Fibroblast of skin of abdomen (primary cell): ENCODE measurements at places on chromosomes 3 and 15.

DNA sequence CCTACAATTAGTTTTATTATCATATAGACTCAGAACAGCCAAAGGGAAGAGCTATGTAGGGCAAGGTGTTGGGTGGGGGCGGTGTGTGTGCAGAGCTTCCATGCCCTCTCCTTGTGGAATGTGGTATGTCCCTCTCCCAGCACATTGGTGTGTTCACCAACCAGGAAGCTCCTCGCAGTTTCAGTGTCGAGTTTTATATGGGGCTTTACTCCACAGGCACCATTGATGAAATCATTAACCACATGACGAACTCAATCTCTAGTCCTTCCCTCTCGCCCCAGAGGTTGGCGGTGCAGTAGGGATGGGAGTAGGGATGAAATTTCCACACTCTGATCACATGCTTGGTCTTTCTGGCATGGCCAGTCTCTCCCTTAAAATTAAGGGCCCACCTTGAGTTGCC, 13.6 kb upstream of the SRP14 start:
- no peak for DNase-seq

GRCh38 chr3:191592105-191592504, 131.1 kb downstream of the PYDC2 start:
- no peak for DNase-seq

- no peak for DNase-seq
These were observed 34.3 kb downstream of the PLD1 start for GRCh38 chr3:171775943-171776342.

- no peak for DNase-seq
These were observed 5.9 kb downstream of the RPUSD3 start for GRCh38 chr3:9837701-9838582.

DNA sequence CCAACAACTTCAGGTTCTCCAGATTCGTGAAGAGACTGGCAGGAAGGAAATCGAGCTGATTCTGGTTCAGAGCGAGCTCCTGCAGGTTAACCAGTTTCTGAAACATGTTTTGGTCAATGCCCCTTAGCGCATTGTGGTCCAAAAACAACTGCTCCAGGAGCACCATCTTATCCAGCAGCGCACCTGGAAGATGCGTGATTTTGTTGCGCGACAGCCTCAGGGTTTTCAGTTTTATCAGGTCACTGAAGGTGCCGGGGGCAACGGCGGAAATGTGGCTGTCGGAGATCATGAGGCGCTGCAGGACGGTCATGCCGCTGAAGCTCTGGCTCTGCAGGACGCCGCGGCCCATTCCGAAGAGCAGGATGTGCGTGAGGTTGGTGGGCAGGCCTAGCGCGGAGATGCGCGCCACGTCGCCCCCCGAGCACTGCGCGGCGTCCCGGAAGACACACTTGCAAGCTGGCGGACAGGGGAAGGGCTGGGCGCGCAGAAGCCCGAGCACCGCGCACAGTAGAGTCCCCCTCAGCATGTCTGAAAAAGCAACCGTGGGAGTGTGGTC, 1.2 kb downstream of the GP5 start:
- no peak for DNase-seq

- peak; percentile 46 for DNase-seq
These were observed 103.8 kb upstream of the IL12A start for GRCh38 chr3:159884661-159885402.

DNA sequence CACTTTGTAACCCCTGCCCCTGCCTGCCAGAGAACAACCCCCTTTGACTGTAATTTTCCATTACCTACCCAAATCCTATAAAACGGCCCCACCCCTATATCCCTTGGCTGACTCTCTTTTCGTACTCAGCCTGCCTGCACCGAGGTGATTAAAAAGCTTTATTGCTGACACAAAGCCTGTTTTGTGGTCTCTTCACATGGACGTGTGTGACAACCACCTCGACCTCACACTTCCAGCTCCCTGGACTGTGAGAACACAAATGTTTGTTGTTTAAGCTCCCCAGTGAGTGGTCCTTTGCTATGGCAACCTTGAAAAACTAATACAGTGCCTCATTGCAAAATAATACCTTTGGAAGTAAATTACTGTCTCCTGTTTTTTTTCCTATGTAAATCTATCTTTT, 299.2 kb upstream of the POU1F1 start:
- no peak for DNase-seq

GRCh38 chr15:48560321-48561051, 85.0 kb downstream of the FBN1 start:
- DNase-seq = no peak

GRCh38 chr3:94433811-94434210, 370.9 kb downstream of the NSUN3 start:
- DNase-seq = no peak

DNA sequence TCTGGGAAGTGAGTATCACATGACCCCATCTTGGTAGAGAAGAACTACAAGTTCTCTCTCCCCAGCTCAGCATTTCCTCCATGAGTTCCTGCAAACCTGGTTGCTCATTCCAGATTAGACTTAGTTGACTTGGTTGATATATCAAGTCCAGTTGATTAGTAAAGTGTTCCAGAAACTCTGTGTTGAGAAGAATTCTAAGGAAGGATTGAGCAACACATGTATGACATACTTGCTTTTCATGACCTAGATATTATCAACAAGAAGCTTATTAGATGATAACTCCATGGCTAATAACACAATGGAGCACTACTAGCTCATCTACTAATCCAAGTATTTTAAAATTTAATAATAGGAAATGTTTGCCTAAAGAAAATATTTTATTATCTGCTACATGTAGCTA, 6.4 kb upstream of the EID1 start:
- DNase-seq = no peak

DNA sequence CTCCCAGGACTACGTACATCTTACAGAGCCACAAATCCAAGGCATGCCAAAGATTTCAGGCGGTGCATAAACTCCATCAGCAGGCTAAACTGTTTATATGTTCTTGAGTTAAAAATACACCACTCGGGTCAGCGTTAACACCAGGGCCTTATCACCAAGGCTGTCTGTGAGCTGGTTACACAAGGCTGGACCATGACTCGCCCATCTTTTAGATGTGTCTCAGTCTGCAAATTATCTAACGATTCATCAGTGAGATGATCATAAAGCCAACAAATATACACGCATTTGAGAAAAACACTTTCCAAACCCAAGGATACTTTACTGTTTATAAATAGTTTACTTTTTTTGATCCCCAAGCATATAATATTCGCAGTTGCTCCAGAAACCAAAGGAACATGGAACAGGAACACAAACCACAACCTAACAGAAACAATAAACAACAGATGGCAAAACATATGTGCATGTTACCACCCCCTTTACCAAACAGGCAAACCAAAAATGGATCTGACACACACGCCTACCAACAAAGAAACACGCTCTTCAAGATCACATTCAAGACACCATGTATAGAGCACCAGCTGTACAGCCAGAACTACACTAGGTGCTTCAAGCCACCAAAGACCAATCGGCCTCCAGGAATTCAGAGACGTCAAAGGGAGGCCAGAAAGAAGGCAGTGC, 15.4 kb downstream of the LRIG1 start:
- DNase-seq = peak; percentile 60

DNA sequence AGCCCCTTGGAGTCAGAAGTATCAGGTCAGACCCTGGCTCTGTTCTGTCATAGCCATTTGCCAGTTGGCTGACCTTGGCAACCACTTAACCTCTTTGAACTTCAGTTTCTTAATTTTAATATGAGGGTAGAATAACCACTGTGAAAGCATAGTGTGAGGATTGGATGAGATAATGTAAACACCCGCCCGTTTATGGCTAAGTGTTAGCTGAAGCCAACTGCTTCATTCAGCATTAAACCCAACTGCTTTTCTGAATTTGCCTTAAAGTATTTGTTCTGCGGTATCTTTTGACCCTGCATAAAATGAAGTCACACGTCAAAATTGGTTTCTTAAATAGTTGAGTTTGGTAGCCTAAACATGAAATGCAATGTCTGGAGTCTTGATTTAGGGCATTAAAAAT, 121.5 kb upstream of the ABHD17C start:
- no peak for DNase-seq

DNA sequence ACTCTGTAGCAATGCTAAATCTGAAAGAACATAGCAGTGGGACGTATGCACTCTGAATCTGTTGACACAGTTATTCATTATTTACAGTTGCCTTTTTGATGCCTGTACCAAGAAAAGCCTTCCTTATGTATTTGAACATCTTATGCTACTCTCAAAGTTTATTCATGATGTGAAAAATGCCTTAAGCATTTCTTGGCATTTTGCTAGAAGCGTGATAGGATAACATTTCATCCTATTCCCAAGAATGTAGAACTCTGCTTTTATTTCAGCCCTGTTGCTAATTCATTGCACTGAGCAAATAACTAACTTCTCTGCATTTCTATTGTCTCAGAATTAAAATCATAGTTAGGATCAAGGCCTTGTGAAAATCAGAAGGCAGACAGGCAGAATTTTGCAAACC, 105.5 kb downstream of the STRIT1 start:
- peak; percentile 46 for DNase-seq

DNA sequence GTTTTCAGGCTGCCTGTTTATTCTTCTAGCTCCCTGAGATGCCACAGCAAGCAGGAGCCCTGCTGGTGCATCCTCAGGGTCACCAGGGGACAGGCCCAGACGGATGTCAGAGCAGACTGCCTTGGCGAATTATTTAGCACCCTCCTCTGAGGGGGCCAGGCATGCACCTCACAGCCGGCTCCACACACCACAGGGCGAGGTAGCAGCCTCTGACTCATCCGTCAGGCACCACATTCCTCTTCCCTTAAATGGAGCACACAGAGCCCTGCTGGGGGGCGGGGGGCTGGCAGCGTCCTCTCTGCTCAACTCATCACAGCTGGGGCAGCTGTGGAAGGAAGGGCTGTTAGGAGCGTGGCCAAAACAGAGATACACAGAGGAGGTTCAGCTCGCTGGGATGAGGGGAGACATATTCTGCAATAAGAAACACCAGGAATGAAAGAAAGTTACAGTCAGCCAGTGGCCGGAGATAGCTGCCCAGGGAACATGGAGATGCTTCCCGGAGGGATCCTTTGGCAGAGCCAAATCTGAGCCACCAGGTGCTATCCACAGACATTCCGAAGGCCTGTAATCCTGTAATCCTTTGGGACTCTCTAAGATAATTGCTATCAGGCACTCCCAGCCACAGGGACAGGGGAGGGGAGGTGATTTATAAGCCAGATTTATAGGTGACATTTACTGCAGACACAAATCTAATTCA, 13.9 kb upstream of the PRICKLE2 start:
- DNase-seq = peak; percentile 100

DNA sequence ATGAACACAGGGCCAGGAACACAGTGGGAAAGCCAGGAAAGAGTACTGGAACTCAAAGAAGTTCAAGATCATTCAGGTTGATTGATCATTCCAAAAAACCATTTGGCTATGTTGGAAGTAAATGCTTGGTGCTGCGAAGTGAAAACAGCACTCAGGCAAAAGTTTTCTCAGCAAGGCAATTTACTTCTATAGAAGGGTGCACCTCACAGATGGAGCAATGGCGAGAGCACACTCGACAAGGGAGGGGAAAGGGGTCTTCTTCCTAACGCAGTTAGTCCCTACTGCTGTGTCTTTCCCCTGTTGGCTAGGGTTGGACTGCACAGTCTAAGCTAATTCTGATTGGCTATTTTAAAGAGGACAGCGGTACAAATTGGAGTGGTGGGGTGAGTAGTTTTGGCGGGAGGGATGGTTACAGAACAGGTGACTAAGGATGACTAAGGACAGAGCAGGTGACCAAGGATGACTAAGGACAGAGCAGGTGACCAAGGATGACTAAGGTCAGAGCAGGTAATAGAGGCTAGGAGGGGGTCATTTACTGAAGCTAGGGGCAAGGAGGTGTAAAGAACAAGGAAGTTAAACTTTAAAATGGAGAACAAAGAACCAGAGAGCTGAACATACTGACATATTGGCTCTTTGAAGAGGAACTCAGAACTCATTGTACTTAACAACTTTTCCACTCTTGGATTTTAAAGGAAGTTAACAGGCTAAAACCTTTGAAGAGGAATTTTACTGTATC, 43.3 kb downstream of the HOMER2 start:
- DNase-seq = no peak

- no peak for DNase-seq
These were observed 361.4 kb downstream of the CHL1 start for GRCh38 chr3:557972-558371.

DNA sequence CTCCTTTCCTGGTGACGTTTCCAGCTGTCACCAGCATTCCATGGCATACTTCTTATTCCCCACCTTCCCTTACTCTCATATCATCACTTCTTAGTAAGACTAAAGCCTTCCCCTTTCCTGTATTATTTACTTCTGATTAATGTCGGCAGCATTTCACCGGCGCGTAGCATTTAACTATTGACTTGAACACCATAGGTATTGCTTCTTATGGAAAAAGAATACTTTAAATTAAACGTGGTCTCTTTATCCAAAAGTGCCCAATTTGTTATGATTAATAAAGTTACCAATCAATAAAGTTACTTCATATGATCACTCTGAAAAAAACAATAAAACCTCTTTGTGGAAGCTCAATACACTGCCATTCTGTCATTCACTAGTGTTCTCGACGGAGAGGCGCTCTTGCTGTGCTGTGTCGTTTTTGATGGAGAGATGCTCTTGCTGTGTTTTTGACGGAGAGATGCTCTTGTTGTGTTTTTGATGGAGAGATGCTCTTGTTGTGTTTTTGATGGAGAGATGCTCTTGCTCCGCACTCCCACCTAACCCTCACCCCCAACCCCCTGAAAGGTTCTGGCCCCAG, 165.0 kb downstream of the XXYLT1 start:
- no peak for DNase-seq

- DNase-seq = no peak
These were observed 32.4 kb upstream of the SLC6A6 start for GRCh38 chr3:14369675-14370669.

DNA sequence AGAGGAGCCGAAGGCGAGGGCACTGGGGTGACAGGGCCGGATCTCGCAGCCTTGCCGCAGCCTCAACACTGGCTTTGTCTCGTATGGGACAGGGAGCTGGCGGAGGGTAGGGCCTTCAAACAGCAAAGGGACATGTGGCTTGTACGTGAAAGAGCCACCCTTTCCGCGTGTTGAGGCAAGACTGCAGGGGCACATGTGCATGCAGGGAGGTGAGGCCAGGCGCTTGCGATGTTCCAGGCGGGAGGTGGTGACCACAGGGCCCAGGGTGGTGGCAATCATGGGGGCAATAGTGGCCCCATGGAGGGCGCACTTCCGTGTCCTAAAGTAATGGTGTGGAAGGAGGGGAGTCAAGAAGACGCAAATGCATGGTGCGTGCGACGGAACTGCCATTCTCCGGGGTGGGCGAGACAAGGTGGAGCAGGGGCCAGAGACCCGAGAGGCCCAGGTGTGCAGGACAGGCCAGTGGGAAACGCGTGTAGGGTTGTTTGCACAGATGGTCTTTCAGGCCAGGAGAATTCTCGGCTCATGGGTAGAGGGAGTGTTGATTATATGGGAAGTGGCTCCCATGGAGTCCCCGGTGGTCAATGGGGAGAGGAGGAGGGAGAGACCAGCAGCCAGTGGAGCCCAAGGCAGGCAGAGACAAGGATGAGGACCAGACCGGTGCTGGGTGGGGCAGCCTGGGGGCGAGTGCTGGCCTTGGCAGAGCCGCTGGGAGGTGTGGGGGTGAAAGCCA, 45.8 kb upstream of the PCSK6 start:
- DNase-seq = no peak
